ENCODE measurements at places on chromosomes 2 and 18.

GRCh38 chr2:198273660-198274059 lies 469.3 kb downstream of the PLCL1 start:
- DNase-seq, result no peak

DNA sequence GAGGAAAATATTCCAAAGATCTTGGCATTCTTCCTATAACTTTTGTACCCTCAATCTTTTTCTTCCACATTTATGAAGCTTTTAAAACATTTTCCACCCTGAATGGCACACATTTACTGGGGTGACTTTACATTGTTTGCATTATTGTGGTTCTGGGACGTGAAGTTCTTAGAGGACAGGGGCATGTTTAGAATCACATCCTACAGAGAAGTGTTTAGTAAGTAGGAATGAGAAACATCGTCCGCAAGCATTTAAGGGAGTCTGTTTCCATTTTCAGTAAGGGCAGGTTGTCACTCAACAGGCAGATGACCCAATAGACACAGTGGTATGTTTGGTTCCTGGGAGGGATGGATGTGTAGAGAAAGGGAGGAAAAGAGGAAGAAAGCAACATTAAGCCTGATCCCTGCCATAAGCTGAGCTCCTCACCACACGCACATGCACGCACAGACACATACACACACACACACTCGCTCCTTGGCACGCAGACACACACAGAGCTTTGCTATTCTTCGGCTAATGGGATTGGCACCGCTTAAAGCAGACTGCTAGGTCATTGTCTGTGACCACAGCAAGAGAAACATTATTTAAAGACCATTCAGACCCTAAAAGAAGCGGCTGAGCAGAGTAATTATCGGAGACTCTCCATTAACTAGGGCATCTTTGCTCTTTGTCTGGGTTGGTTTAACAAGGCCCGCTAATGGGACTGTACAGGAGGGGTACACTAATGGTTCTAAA lies 14.2 kb upstream of the PLEKHM3 start:
- no peak for DNase-seq

- DNase-seq, result no peak
Observed at GRCh38 chr2:150710916-150711315, 223.4 kb upstream of the RND3 start.

DNA sequence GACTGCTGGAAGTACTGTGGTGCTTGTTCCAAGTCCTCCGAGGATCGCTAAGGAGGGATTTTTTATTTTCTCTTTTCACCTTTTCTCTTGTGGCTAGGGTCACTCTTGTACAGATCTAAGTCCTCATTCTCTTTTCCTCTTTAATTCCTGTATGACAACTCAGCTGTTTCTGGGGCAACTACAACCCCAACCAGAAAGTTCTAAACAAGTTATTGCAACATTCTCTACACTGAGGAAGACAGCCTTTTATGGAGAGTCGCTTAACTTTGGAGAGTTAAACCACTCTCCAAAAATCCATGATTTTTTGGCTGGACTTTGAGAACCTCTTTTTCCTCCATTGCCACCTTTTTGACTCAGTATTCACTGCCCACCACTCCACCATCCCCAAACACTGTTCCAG lies 74.0 kb upstream of the SESTD1 start:
- DNase-seq, result no peak

DNA sequence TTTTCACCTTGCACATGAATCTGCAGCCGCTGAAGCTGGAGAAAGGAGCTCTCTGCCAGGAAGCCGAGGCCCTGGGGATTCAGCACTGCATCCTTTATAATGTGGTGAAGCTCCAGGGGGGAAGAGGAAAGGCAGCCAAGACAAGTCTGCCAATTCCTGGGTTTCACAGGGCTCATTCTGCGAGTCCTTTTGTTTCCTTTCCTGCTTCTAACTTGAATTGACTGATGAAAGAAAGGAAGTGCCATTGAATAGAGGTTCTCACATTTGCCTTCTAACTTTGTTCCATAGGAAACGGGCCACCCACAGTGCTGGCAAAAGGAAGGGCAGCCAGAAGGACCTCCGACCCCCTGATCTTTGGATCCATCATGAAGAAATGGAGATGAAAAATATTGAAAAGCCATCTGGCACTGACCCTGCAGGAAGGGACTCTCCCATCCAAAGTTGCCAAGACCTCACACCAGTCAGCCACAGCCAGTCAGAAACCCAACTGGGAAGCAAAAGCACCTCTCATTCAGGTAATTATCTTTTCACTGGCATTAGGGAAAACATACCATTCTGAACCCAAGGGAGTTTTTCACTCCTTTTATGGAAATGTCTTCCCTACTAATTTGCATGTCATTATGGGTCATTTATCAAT lies 765.4 kb downstream of the MBD2 start:
- no peak for DNase-seq

DNA sequence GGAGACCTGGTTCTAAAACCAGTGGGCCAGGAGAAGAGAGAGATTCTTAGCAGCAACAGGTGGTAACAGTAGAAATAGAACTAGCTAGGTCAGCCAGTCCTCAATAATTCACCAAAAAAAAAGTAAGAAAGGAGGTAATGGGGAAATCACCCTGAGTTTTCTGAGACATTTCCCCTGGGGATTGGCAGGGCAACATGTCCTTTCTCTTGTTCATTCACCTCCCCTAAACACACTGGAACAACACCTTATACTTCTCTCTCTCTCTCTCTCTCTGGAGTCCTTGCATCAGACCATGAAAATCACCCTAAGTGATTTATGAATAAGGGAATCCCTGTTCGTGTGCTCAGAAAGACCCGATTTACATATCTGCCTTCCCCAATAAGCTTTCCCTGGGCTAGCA lies 64.8 kb downstream of the COX7A2L start:
- no peak for DNase-seq

DNA sequence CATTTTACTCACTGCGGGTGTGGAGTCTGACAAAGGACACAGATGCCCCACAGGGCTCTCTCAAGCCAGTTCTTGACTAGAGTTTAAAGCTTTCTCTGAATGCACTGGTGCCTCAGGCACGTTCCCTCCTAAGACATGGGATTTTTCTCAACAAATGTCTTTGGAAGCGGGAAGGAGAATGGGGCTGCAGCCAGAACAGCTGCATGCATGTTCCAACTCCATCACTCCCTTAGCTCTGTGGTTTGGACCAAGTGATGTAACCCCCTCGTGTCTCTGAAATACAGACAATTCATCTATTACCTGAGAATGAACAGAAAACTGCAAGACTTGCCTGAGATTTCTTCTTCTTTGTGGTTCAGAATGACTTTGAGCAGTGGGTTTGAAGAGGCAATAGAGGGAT lies 141.7 kb upstream of the SERPINE2 start:
- DNase-seq, result no peak

GRCh38 chr2:175156534-175156933 lies 11.5 kb downstream of the ATF2 start:
- no peak for DNase-seq

DNA sequence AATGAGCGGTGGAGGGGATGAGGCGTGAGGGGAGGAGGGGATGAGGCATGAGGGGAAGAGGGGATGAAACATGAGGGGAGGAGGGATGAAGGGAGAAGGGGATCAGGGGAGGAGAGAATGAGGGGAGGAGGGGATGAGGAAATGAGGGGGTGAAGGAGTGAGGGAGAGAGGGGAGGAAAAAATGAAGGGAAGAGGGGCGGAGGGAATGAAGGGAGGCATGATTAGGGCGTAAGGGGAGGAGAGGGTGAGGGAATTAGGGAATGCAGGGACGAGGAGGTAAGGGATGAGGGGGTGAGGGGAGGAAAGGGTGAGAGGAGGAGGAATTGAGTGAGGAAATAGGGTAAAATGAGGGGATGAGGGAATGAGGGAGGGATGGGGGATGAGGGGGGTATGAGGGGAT lies 40.5 kb downstream of the AQP12A start:
- no peak for DNase-seq

- DNase-seq, result no peak
Observed at GRCh38 chr2:121232626-121233265, 52.3 kb downstream of the TFCP2L1 start.

DNA sequence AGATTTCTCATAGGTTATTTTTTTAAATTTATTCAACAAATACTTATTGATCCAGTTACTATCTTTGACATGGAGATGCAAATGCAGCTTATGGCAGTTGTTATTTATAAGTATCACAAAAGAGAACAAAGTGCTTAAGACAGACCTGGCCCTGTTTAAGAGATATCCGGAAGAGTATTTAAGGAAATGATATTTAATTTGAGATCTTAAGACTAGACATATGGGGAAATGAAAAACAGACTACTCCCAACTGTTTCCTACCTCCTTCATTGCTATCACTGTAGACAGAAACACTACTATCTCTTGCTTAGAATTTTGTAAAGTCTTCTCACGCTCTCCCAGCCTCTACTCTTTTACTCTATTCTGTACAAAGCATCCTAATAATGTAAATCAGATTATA lies 36.0 kb downstream of the RPRD1A start:
- DNase-seq, result no peak

DNA sequence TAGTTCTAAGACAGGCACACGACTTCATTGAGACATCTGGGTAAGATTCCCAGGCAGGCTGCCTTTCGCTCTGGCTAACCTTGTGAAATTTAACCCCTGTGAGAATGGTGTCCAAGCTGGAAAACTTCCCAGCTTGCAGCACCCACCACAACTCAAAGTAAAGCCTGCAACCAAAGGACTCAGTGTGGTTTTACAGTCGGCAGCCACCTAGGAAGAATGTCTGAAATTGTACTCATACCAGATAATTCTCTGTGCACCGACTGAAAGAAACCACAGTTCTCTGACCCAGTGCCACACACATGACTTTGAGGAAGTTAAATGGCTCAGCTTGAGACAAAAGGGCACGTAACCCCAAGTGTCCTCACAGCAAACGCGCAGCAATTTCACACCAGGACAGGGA lies 125.7 kb downstream of the RBMS1 start:
- peak; percentile 91 for DNase-seq

GRCh38 chr18:73768043-73768442 lies 379.6 kb downstream of the FBXO15 start:
- no peak for DNase-seq

DNA sequence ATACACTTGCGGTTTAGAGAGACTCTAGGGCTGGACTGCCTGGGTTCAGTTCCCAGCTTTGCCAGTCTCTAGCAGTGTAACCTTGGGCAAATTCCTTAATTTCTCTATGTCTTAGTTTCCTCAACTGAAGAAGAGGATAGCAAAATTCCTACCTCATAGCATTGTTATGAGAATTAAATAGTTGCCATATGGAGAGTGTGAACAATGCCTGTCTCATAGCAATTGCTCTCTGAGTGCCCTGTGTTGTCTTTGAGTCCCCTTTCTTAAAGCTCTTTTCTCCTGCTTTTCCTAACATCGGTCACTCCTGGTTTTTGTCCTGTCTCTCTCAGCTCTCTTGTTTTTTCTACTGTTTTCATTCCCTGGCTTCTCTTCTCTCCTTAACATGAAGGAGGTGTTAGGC lies 116.8 kb upstream of the ALPP start:
- no peak for DNase-seq

DNA sequence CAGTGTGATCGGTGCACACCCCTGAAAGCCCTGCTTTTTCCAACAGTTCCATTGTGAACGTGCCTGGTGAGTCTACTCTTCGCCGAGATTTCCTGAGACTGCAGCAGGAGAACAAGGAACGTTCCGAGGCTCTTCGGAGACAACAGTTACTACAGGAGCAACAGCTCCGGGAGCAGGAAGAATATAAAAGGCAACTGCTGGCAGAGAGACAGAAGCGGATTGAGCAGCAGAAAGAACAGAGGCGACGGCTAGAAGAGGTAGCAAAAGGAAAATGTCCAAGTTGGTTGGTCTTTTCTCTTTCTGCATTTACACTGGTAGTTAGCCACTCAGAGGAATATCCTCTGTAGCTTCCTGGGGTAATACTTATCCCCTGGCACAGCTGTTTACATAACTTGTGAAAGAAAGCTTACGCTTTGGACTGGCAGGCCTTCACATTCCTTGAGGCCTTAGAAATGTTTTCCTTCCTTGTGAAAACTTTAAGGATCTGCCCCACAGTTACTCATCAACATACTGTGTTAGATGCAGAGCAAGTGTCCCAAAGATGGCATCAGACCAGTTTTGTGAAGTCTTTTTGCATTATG lies 146.6 kb downstream of the MAP4K4 start:
- DNase-seq, result no peak
